ENCODE measurements at places on chromosomes 2 and 18.

GRCh38 chr18:32300914-32301313 lies 111.1 kb downstream of the MEP1B start:
- no peak for DNase-seq

GRCh38 chr2:43227830-43228281 lies 1.4 kb upstream of the ZFP36L2 start:
- no peak for DNase-seq

DNA sequence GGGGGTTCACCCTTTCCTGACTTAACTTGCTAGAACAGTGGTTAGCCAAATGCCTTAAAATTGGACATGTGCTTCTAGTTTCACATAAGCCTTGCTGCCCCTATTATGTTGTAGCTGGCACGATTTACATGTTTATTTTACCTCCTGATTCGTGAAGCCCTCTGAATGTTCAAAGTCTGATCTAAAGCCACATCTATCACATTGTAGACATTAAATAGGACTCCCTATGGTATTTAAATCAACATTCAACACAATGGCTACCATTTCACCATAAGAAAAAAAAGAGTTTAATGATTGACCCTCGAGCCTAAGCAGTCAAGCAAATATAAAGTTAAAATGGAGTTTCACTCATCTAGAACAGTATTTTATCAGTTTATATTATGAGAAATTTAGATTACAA lies 151.5 kb downstream of the GULP1 start:
- no peak for DNase-seq

GRCh38 chr2:210536973-210537650 lies 19.3 kb upstream of the CPS1 start:
- no peak for DNase-seq

DNA sequence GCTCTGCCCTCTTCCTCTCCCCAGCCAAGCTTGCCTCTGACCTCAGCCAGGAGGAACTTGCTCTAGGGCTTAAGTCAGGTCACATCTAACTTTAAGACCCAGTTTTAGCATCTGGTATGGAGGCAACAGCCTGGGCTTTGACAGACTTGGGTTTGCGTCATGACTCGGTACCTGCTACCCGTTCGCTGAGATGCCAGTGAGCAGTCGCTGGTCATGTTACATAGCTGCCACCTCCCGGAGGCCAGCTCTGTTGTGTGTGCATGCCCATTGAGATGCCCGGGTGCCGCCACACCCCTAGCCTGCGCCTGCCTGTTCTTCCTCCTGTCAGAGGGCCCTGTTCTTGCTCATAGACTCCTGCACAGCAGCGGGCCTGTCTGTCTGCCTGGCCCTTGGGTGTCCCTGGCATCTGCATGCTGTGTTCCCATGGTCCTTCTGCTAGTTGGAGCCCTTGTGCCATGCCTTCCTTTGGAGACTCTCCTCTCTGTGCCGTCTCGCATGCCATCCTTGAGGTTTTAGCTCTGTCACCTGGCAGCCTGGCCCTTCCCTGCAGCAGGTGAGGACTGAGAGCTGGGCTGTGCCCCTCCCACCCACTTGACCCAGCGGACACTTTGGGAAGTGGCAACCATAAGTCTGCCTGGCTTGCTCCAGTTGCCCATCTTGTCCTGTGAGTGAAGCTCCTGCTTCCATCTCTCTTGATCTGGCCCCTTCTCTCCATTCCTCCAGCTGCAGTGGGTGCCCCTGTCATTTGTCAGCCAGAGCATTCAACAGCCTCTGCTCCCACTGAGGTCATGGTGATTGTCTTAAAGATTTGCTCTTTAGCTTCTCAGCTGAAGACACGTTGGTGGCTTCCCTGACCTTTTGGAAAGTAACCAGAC lies 24.9 kb downstream of the ASAP2 start:
- no peak for DNase-seq

DNA sequence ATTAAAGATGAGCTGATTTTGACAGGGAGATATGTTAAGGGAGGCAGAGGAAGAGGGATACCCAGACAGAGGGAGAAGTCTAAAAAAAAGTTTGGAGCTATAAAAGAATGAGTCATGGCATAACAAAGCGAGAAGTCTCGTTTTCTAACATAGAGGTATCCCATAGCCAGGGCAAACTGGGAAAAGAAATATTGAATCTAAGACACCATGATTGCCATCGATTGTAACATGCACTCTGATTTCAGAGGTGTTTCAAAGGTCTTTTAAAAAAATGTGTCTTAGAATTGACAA lies 110.7 kb downstream of the MDH1 start:
- DNase-seq = peak; percentile 48

GRCh38 chr2:51511002-51511401 lies 479.1 kb upstream of the NRXN1 start:
- DNase-seq = no peak

- no peak for DNase-seq
Observed at GRCh38 chr2:88196490-88197087, 26.4 kb downstream of the THNSL2 start.

GRCh38 chr2:122081751-122082150 lies 326.3 kb downstream of the TSN start:
- no peak for DNase-seq

GRCh38 chr2:38598200-38598990 lies 4.3 kb downstream of the HNRNPLL start:
- DNase-seq = no peak

DNA sequence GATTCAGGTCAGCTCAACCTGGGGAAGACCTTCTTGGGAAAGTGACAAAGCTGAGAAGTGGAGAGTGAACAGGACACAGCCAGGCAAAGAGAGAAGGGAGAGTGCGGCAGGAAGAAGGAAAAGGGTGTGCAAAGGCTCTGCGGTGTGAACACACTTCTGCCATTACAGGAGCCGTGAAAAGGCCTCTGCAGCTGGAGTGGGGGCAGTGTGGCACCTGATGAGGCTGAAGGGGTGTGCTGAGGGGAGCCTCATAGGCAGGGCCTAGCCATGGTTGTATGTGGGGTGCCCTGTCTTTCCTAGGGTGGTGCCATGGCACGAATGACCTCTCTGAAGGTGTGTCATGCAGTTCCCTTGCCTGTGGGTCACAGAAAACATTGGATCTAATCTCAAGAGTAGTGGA lies 347.6 kb downstream of the CYRIA start:
- DNase-seq = no peak

GRCh38 chr2:134232461-134232860 lies 21.4 kb upstream of the MGAT5 start:
- DNase-seq = no peak

- DNase-seq = no peak
Observed at GRCh38 chr2:20599001-20599600, 51.8 kb downstream of the HS1BP3 start.

GRCh38 chr2:187976986-187977333 lies 314.7 kb upstream of the GULP1 start:
- DNase-seq = no peak

DNA sequence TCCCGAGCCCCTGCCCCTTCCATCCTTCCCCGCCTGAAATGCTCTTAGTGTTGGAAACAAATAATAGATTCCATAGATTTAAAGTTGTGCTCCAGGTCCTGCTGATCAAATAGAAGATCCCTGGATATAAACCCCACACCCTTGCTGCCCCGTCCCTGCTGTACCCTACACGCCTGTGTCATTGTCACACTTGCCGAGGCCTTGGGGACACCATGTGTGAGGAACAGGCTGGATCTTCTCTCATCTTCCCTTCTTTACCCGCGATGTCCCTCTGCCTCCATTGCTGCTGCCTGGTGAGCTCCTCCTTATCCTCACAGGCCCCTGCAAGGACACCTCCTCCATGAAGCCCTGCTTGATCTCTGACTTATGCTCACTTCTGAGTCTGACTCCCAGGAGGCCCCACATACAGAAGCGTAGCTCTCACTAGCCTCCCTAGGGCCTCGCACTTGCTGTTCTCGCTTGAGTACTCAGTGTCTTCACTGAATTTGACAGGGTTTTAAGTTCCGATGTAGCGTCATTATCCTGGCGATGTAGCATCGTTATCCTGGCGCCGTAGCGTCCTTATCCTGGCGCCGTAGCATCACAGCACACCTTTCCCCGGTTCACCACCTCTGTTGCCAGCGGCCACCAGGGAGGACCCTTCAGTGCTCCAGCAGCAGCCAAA lies 221.9 kb downstream of the NDUFA10 start:
- DNase-seq = peak; percentile 19

DNA sequence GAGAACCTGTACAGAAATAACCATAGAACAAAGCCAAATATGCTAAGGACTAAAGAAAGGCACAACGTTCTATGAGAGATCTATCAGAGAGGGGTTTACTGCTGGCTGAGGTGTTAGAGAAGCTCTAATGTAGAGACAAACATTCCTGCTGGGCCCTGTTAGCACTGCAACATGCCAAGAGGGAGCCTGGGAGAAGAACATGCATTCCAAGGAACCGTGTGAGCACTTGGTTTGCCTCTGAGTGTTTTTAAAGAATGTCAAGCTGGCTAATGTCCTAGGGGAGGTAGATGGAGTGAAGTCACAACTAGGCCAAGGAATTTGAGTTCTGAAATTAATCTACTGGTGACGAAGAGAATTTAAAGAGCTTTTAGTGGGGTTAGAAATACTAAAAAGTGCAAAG lies 384.3 kb upstream of the LYPD1 start:
- no peak for DNase-seq

DNA sequence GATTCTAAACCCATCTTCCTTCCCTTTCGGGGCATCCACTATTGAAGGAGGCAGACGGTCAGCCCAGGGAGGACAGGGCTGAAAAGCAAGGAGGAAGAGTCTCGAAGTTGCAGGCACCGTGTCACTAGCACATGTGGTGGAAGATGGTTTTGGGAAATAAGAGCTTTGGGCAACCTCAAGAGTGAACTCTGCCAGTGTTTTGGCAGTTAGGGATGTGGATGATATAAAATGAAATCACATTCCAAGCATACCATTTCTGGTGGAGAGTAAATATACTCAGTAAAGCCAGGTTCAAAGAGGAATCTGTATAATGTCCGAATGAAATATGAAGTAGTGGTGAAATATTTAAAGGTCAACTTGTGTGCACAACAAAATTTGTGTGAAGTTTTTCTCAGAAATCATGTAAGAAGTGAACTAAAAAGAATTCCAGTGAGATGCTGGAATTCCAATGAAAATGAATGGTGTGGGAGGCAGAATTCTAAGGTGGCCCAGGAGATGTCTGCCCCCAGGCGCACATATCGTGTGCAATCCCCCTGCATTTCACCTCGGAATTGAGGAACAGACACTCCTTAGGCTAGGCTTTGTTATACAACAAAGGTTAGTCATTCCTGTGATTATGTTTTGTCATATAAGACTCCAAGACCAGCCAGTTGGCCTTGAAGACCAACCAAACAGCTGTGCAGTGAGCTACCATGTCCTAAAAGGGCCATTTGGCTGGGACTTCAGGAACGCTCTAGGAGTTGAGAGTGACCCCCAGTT lies 147.1 kb downstream of the SH3BP4 start:
- DNase-seq = peak; percentile 59

- no peak for DNase-seq
Observed at GRCh38 chr2:31765078-31765945, 184.6 kb upstream of the SRD5A2 start.

DNA sequence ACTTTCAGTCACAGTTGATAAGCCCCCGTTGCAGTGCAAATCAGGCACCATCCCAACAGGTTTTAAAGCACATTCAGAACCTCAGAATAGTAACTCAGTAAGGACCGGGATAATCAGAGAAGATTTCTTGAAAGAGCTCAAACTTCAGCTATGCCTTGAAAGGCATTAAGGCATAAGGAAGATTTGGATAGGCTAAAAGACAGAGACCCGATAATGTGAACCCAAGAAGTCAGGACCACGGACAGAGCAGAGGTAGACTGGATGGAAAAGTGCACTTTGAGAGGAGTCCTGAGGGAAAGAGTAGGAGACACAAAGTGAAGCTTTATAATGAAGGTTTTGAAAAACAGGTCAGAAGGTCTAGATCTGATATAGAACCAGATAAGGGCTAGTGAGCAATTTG lies 36.9 kb upstream of the KLF7 start:
- DNase-seq = no peak

DNA sequence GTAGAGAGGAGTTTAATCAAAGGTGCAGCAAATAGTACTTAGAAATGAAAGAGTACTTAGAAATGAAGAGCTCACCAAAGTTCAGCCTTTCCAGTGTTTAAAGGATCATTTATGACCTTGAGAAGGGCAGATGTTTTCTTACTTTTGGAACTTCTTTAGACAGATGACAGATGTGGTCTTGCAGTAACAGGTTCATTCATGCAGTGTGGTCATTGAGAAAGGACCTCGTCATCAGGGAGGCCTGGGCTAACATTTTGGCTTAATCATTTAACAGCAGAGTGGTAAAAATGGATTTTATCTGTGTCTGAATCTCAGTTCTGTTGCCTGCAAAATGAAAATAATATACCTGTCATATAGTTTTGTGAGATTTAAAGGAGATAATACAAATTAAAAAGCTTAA lies 75.1 kb upstream of the NT5C1B start:
- no peak for DNase-seq

All from SJSA1 (cell line).